ENCODE measurements at places on chromosomes 5 and 9. TPM values are rescaled to one million over a fixed set of nuclear protein-coding genes. Genes with fewer than 3 reads are reported as not detected.

The DRD1 gene
- 0.11 TPM for total RNA-seq

The FRMD3 gene
- 8.5 TPM for total RNA-seq

The OR1J4 gene
- not detected for total RNA-seq

- H3K4me1 ChIP-seq: no peaks in the 10 kb centered on the region
- no peak for DNase-seq
- no peaks in the 10 kb centered on the region for H3K36me3 ChIP-seq
- H3K27ac ChIP-seq: no peak overlapping the region
- no peak overlapping the region for H3K4me3 ChIP-seq
- no peaks in the 10 kb centered on the region for H3K27me3 ChIP-seq
Measured at GRCh38 chr9:106019702-106020101, 325.4 kb downstream of the TMEM38B start.

DNA sequence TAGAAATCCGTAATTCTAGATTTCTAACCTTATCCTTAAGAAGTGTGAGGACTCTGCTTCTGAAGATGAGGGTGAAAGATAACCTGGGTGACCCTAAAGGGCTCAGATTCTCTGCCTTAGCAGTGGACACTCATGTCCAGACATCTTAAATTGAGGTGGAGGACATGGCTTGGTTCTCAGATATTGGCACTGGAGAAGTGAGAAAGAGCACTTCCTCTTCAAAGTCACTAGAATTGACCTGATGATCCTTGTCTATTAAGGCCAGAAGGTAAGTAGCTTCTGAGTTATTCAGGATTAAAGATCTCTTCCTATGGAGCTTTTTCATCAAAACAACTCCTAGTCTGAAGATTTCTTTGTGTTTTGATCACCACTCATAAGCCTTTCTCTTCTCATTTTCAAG lies 54.8 kb downstream of the C9 start:
- H3K27ac ChIP-seq: no peak overlapping the region
- no peak overlapping the region for H3K4me3 ChIP-seq
- no peaks in the 10 kb centered on the region for H3K27me3 ChIP-seq
- no peaks in the 10 kb centered on the region for H3K36me3 ChIP-seq
- H3K4me1 ChIP-seq: no peaks in the 10 kb centered on the region

The SAPCD2 gene
- total RNA-seq: 8.7 TPM

DNA sequence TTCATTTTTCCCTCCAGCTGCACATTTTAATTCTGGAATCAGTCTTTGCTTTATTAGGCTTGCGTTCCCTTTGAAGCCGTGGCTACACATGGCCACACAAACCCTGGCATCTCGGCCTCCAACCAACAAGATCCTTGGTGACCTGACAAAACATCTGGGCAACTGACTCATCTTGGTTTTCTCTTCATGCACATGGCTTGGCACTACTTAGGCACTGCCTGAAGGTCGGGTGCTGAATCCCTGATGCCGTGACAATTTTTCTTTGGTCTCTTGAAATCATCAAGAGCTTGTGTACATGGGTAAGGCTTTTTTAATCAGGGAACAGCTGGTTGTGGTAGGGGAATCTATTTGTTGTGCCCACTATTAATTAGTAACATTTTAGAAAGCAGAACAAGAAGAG lies 16.0 kb upstream of the PAPPA start:
- H3K27me3 ChIP-seq: no peaks in the 10 kb centered on the region
- H3K36me3 ChIP-seq: no peaks in the 10 kb centered on the region
- H3K27ac ChIP-seq: no peak overlapping the region

The CARD6 gene
- total RNA-seq: 8.2 TPM

Data from ascending aorta (tissue), 2 donors.